Stimulated activated CD4-positive, alpha-beta T cell treated with anti-CD3 and anti-CD28 coated beads, Interleukin-15, amount 100 ng/mL, for 1 hour (primary cell): ENCODE measurements at places on chromosomes 12 and 14.

DNA sequence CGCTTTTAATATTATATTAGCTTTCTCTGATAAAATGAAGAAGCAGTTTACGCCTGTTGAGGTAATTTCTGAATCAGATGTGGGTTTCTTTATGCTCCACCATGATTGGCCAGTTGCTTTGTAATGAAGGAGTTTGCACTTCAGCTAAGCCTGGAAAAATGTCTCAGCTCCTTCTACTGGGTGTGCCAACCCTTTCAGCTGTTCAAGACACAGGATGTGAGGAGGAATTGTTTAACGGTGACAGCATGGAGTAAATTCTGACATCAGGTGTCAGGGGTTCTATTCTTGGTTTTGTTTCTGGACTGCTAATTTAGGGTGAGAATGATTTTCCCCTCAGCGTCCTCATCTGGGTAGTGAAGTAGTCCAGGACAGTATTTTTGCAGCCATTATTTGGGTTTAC is 43.5 kb downstream of the FLRT2 start:
- DNase-seq: no peak

GRCh38 chr14:94921456-94921855 is 151.5 kb upstream of the GSC start:
- no peak for DNase-seq

DNA sequence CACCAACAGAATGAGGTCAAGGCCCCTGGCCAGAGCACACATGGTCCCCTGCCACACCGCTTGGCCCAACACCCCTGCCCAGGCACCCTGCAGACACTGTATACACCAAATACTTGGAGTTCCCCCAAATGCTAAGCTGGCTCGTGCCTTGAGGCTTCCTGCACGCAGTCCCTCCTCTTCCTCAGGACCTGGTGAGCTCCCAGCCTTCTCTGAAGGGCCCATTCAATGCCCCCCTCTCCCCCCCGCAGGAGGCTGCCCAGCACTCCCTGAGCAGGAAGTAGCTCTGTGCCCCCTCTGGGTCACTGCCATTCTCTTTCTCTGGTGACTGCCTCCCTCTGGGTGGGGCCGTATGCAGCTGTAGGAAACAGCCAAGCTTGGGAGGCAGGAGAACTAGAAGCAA is 75.3 kb downstream of the ITPK1 start:
- no peak for DNase-seq

- DNase-seq: no peak
These were observed 5.5 kb upstream of the TSPAN9 start for GRCh38 chr12:3071710-3072109.

DNA sequence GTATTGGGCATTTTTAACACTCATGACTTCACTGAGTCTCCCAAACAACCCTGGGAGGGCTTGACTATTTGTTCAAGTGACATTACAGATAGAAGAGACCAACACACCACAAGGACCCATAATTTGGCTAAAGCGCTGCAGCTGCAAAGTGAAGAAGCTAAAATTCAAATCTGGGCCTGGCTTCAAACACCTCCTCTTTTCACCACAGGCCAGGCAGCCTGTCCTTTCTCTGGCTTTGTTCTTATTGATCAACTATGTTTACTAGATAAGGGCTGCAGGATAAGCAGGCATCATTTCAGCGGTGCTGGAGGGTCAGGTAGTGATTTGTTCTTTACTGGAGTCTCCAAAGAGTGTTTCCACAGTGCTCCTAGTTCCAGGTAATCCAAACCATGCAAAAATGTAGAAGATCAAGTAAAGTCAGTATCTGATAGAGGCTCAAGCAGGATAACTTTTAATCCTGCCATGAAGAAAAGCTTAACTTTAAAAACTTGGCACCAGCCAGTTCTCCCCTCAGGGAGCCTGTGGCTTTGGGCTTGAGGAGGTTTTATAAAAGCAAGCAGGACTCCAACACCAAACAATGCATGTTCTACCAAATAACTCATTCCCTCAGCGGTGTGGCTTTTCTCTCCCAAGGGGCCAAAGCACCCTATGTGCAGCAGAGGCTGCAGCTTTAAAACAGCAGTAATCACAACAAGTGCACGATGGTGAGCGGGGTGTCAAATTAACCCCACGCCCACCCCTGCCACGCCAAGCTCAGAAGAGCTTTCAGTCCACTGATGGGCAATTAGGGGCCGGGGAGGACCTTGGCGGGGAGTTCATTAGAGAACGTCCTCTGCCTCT is 16.8 kb downstream of the CLMN start:
- no peak for DNase-seq
